ENCODE measurements at places on chromosomes 7 and 10. TPM values are rescaled to one million over a fixed set of nuclear protein-coding genes. Genes with fewer than 3 reads are reported as not detected.

AKR1C4 gene
- not detected for total RNA-seq

- no peak for DNase-seq
- no peak overlapping the region for H3K27ac ChIP-seq
- H3K4me3 ChIP-seq = no peak overlapping the region
- no peaks in the 10 kb centered on the region for H3K4me1 ChIP-seq
- no peaks in the 10 kb centered on the region for H3K27me3 ChIP-seq
- no peaks in the 10 kb centered on the region for H3K36me3 ChIP-seq
These were observed 210.3 kb downstream of the ABCA13 start for GRCh38 chr7:48381571-48381970.

LRIT1 gene
- not detected for total RNA-seq

GRCh38 chr10:129831150-129831549, 132.9 kb downstream of the EBF3 start:
- peaks cover 23% of the 10 kb centered on the region for H3K4me1 ChIP-seq
- DNase-seq = no peak
- no peaks in the 10 kb centered on the region for H3K27me3 ChIP-seq
- H3K27ac ChIP-seq = no peak overlapping the region
- no peak overlapping the region for H3K4me3 ChIP-seq

GRCh38 chr10:24822590-24822989, 98.9 kb upstream of the ARHGAP21 start:
- DNase-seq = no peak
- H3K36me3 ChIP-seq = no peaks in the 10 kb centered on the region
- no peak overlapping the region for H3K4me3 ChIP-seq
- H3K4me1 ChIP-seq = peaks cover 2% of the 10 kb centered on the region
- no peaks in the 10 kb centered on the region for H3K27me3 ChIP-seq

PFKFB3 gene
- 11.0 TPM for total RNA-seq

DNA sequence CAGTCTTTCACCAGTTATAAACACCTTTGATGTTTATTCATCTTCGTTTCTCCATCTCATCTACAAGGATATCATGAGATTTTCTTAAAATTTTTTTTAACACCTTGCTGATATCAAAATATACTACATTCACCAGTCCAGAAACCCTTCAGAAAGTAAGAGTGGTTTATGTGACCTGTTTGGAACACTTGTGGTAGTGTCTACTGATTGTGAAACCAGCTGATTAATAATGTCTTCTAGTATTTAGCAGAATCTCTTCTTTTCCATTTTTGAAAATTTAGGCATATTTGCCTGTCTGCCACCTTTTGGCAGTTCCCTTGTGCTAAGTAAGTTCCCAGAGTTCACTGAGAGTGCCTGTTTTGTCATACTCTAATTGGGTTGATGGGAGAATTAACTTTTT, 18.5 kb downstream of the DLD start:
- no peaks in the 10 kb centered on the region for H3K4me1 ChIP-seq
- no peak for DNase-seq
- H3K4me3 ChIP-seq = no peak overlapping the region
- H3K27ac ChIP-seq = no peak overlapping the region
- H3K27me3 ChIP-seq = no peaks in the 10 kb centered on the region

DNA sequence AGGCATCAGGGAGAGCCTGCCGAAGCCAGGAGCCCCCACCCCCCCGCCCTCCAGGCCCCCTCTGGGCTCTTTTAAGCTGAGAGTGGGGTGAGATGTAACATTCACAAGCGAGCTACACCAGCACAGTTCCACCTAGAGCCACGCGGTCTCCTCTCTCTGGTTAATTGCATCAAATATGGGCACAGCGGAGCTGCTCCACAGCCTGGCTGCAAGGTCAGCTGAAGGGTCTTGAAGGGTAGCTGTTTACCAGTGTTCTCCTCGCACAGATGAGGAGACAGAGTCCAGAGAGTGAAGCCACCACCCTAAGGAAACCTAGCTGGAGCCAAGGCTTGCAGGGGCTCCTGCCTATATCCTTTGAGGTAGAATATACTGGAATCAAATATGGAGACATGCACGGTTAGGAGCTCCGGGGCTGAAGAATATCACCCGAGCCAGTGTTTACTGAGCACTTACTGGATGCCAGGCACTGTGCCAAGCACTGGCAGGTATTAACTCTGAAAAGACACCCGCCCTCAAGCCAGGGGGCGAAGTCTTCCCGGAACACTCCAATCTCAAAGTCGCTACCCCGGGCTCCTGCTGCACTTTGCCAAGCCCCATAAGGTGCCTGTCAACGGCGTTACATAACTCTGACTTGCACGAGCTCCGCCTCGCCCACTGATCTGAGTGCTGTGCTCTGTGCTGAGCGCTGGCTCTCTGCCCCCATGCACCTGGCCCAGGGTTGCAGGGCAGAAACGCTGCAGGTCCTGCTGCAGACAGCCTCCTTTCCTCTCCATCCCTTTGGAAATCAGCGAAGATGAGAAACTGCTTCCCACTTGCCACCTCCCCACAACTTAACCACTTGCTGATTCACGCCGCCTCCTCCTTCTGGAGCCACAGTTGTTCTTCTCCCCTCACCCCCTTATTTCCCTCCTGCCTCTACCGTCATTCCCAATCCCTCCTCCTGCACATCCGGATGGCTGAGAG, 5.4 kb downstream of the CHST15 start:
- peaks cover 19% of the 10 kb centered on the region for H3K4me1 ChIP-seq
- H3K27ac ChIP-seq = no peak overlapping the region
- no peak for DNase-seq
- H3K36me3 ChIP-seq = no peaks in the 10 kb centered on the region
- H3K4me3 ChIP-seq = no peak overlapping the region
- peaks cover 34% of the 10 kb centered on the region for H3K27me3 ChIP-seq

DNA sequence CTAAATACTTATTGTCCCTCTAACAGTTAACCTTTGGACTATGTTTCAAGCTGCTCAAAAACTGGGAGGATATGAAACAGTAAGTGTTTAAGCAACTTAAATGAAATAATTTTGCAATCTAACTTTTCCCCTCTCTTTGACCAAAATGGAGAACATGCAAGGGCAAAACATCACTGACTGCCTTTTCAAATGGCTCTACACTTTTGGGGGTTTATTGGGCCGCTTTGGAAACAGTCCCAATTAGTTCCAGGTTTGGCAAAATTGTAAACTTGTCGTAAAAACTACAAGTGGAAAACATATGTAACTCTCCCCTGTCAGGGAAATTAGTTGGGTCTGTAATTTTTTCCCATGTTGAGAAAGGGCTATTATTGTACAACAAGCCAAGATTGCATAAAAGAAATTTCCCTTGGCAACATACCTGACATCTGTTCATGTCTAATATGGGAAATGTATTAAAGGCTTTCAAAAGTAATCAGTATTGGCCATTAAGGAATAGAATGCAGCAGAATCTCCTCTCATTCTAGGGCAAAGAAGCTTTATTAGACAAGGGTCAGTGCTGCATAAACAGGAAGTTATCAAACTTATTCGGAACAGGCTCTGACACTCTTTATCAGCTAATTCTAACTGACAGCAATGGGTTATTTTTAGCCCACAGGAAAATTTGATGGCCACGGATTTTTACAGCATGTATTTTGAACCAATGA, 157.9 kb downstream of the ARID5B start:
- peak overlapping the region; percentile 85 for H3K27ac ChIP-seq
- H3K27me3 ChIP-seq = no peaks in the 10 kb centered on the region
- peak; percentile 93 for DNase-seq
- H3K36me3 ChIP-seq = peaks cover 9% of the 10 kb centered on the region

GRCh38 chr10:94858005-94858404, 80.5 kb upstream of the CYP2C9 start:
- no peak overlapping the region for H3K27ac ChIP-seq
- H3K4me1 ChIP-seq = no peaks in the 10 kb centered on the region
- H3K27me3 ChIP-seq = no peaks in the 10 kb centered on the region
- no peaks in the 10 kb centered on the region for H3K36me3 ChIP-seq

DNA sequence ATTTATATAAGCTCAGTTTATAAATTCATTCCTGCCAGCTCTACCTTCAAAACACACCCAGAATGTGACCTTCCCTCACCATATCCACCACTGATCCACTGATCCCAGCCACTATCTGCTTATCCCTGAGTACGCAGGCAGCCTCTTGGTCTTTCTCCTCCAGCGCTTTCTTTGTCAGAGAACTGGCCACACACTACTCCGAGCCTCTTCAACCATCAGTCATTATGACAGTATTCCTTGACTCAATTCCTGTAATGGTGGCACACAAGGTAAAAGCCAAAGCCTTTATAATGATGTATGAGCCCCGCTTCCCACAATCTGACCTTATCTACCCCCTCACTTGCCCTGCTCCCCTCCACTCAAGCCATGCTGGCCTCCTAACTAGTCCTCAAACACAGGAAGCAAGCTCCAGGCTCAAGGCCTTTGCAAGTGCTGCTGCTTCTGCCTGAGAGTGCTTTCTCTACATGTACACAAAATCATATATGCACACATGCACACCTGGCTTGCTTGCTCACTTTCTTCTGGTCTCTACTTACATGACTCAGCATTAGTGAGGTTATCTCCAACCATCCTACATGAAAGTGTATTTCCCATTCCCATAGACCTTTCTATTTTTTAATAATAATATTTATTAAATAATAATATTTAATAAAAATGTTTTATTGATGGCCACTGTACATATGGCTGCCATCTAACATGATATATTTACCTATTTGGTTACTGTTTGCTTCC, 150.4 kb upstream of the FEZF1 start:
- no peaks in the 10 kb centered on the region for H3K27me3 ChIP-seq
- H3K27ac ChIP-seq = no peak overlapping the region
- no peaks in the 10 kb centered on the region for H3K36me3 ChIP-seq
- H3K4me1 ChIP-seq = no peaks in the 10 kb centered on the region
- H3K4me3 ChIP-seq = no peak overlapping the region
- no peak for DNase-seq

DNA sequence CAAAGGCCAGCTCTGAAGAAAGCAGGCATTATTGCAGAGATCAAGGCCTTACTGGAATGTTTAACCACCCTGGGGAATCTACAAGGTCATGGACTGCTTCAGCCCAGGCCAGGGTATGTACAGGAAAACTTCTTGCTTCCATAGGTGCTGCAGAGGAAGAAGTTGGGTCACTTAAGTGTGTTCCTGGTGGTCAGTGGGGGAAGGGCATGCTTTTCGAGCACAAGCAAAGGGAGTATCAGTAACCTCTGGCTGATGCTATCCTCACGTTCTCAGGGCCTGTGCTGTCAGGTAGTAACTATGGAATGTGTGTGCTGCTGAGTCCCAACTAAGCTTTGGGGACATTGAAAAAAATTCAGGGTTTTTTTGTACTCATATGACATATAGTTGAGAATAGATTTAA, 234.0 kb upstream of the SP4 start:
- no peaks in the 10 kb centered on the region for H3K36me3 ChIP-seq
- no peak overlapping the region for H3K4me3 ChIP-seq
- no peaks in the 10 kb centered on the region for H3K4me1 ChIP-seq
- DNase-seq = no peak

- no peaks in the 10 kb centered on the region for H3K27me3 ChIP-seq
- no peak overlapping the region for H3K27ac ChIP-seq
- no peak for DNase-seq
- no peak overlapping the region for H3K4me3 ChIP-seq
These were observed 59.6 kb downstream of the BRI3 start for GRCh38 chr7:98341106-98341505.

GRCh38 chr7:98872328-98872924, 2.6 kb upstream of the TMEM130 start:
- DNase-seq = no peak
- H3K4me3 ChIP-seq = no peak overlapping the region
- no peaks in the 10 kb centered on the region for H3K36me3 ChIP-seq
- H3K4me1 ChIP-seq = peaks cover 13% of the 10 kb centered on the region

GRCh38 chr7:93374345-93374940, 142.3 kb downstream of the VPS50 start:
- no peaks in the 10 kb centered on the region for H3K4me1 ChIP-seq
- no peak overlapping the region for H3K4me3 ChIP-seq
- H3K27me3 ChIP-seq = no peaks in the 10 kb centered on the region
- H3K36me3 ChIP-seq = no peaks in the 10 kb centered on the region
- H3K27ac ChIP-seq = no peak overlapping the region

C10orf105 gene
- 0.09 TPM for total RNA-seq

SFTPA1 gene
- not detected for total RNA-seq

DNA sequence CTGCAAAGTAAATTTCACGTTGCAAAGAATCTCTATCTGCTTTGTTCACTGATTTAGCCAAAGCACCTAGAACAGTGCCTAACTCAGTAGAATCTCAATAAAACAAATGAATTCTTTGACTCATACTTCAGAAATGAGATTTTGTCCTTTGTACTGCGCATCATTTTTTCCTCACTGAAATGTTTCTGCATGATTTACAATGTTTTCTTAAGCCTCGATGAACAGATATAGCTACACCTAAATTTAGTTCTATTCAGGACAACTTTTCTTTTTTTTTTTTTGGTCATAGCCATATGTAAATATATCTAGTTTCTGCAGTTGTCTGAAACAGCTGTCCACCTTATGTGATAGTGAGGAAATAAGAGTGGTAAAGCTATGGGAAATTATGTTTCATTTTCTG, 15.3 kb downstream of the GNAT3 start:
- H3K27ac ChIP-seq = no peak overlapping the region
- peaks cover 2% of the 10 kb centered on the region for H3K4me1 ChIP-seq
- no peak for DNase-seq
- H3K36me3 ChIP-seq = no peaks in the 10 kb centered on the region

ACSL5 gene
- total RNA-seq = 1.7 TPM

DNA sequence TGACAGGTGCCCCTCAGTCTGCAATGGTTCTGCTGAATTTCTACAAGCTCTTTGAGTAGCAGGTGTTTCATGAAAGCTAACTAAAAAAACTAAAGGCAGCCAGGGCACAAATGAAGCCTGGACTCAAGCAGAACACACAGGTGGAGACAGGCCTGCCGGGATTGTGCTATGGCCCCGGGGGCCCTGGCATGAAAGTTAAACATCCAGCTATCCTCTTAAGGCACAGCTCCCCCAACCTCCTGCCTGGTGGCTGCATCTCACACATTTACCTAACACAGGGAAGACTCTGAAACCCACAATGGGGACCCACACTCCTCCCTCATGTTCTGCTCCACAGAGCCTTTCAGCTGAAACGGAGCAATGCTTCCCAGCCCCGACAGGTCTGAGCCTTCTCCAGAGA, 76.3 kb upstream of the CAMK2B start:
- no peak overlapping the region for H3K4me3 ChIP-seq
- DNase-seq = no peak
- H3K36me3 ChIP-seq = peaks cover 32% of the 10 kb centered on the region
- no peaks in the 10 kb centered on the region for H3K27me3 ChIP-seq

CDC14C gene
- 0.04 TPM for total RNA-seq

DNA sequence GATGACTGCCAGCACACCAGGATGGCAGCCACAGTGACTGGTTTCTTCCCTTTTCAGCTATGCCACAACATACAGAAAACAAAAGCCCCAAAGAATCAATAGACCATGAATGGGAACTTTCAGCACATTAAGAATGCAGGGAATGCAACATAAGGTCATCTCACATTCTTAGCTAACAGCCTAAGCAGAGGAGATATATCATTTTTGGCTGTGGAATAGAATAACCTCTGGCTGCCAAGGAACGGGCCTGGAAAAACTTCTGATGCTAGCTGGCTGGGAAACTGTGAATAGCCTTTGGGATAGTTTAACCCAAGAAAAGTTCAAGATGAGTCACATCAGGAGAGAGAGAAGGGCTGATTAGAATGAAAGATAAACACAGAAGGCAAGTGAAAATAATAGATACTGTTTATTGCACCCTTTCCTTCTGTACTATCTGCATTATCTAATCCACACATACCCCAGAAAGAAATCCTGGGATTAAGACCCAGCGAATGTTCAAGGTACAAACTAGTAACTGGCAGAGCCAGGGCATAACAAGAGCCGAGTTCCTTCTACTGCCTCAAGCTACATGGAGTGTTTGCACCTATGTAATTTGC, 169.2 kb downstream of the SEMA3A start:
- no peaks in the 10 kb centered on the region for H3K27me3 ChIP-seq
- H3K27ac ChIP-seq = peak overlapping the region; percentile 23
- no peaks in the 10 kb centered on the region for H3K36me3 ChIP-seq

Measured in muscle of leg (tissue), 16 donors.